ENCODE measurements at places on chromosomes 11 and 22.

DNA sequence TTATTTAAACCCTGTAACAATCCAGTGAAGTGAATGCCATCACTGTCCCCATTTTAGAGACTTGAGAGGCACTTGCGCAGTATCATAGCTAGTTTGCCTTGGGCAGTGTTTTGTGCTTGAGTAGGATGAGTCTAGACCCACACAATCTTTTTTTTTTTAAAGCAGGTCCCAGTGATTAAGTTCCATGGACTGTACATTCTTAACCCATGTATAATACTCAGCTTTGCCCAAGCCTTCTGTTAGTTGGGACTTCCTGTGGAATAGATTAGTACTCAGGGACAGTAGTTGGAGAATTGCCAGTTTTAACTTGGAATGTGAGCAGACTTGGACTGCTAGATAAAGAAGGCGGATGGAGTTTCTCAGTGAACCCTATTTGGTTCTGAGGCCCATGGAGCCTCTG is 108.6 kb upstream of the RASSF10 start:
- no peak for DNase-seq

DNA sequence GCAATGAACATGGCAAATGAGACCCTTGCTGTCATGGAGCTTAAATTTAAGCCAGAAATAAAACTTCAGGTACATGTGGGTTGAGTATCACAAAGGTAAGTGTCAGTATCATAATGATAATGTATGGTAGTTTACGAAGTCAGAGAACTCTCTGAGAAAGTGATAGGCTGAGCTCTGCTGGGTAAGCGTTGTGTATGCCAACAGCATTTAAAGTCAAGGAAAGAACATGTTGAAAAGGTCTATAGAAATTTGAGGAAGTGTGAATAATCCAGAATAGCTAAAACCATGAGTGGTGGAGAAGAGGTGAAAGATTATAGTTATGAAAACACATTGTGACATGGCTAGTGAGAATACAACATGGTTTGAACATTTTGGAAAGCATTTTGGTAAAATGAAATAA is 17.4 kb upstream of the CTSC start:
- DNase-seq = no peak

DNA sequence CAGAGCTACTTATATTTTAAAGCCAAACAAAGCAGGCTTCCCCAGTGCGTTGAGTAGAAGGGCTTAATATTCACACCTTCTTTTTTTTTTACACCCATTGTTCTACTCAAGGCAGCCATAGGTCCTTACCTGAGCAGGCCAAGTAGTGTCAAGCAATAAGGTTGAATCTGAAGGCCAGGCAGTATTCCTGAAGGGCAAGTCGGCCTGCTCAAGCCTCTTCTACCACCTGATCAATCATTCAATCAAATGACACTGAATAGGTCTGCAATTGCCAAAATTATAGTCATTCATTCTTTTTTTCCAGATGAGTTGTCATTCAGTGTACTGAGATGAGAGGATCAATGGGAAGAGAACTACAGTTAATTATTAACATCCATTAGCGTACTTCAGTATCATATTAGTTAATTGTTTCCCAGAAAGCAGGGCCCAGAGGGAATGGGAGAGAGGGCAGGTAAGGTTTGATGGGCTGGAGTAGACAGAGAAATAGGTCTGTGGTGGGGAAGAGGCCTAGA is 11.9 kb upstream of the PPP2R1B start:
- no peak for DNase-seq

GRCh38 chr11:119798656-119799055 is 69.7 kb upstream of the NECTIN1 start:
- DNase-seq = no peak

DNA sequence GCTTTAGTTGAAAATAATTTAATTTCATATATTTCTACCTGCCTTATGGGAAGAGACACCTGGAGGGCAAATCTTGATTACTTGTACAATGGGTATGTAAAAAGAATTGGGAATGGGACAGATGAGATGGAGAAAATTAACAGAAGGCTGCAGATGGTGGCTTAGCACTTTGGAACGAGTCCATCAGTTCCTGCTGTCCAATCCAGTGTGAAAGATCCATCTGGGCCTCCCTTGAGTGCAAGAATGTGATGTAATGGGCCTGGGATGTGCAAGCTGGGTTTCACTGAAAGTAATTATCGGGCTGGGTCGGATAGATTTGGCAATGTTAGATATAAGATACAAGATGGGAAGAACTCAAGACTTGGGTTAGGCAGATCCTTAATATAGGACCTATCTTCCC is 42.0 kb downstream of the CECR2 start:
- no peak for DNase-seq

DNA sequence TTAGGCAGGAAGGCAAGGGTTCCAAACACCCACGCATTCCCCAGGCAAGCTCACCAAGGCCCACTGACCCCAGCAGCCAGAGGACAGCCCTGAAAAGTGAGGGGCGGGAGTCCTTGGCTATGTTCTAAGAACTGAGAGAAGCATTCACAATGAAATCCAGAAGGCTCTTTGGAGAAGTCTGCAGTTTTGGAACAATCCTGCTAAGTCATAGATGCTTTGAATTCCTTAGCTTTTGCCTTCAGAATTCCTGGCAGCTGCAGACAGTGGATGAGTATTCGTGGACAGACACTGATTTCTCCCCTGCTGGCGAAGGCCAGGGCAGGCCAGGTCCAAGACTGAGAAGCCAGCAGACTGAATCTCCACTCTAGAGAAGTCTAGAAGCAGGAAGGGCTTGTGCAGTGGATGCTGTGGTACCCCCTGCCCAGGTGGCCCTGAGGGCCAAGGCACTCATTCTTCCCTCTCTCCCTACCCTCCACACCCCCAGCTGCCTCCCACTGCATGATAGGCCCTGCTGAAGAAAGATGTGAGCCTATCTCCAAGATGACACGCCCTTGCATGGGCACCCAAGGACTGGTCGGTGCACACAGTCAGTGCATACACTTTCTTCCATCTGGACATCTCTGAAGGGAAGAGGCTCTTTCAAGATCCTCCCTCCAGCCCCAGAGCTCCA is 133.2 kb upstream of the TEAD1 start:
- DNase-seq = no peak

- DNase-seq = no peak
Measured at GRCh38 chr11:20097319-20098221, 62.7 kb downstream of the DBX1 start.

- DNase-seq = peak; percentile 21
Measured at GRCh38 chr11:2132874-2133240, 6.3 kb downstream of the IGF2 start.

DNA sequence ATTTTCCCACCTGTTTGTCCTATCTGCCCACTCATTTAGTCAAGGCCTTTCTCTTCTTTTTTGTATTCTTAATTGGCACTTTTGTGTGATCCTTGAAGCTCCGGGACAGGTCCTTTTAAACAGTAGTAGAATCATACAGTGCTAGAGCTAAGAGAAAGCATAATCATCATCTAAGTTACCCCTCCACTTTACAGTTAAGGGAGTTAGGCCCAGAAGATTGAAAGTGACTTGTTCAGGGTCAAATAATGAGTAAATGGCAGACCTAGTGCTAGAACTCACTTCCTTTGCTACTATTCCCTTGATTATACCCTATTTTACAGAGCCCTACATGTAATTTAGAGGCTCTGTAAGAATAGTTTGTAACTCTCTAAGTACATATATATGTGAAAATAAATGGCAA is 2.5 kb downstream of the USP47 start:
- DNase-seq = no peak

DNA sequence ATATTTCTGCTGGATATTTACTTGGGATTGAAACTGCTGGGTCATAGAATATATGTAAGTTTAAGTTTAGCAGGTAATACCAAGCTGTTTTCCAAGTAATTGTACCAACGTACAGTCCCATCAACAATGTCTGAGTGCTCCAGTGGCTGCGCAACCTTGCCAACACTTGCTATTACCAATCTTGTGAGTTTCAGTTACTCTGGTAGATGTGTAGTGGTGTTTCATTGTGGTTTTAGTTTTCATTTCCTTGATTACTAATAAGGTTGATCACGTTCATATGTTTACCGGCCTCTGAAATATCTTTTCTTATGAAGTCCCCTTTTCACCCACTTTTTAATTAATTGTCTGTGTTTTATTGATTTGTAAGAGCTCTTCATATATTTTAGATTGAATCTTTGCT is 370.6 kb upstream of the CADM1 start:
- no peak for DNase-seq

DNA sequence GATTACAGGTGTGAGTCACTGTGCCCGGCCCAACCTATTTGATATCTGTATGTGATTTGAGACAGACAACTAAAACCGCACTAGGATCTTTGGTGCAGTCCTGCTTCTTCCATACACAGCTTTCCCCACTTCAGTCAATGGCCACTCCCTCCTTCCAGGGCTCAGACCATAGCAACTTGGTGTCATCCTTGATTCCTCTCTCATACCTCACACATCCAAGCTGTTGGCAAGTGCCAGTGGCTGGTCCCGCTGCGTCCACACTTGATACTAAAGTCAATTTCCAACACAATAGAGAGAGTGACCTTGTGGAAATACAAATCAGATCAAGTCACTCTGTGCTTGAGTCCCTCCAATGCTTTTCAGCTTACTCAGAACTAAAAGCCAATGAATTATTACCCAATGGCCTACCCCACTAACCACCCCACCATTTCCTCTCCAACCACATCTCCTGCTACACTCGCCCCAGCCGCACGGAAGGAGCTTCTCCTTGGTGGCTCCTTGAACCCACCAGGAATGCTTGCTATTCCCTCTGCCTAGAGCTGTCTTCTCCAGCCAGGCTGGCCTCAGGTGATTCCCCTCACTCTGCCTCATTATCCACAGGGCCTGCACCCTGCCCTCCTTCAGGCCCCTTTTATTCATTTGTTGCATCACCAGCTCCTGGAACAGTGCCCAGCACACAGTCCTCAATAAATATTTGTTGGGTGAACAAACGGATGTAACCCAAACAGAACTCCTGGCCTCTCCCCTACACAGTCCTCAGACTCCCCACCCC is 12.9 kb downstream of the ABTB2 start:
- no peak for DNase-seq

DNA sequence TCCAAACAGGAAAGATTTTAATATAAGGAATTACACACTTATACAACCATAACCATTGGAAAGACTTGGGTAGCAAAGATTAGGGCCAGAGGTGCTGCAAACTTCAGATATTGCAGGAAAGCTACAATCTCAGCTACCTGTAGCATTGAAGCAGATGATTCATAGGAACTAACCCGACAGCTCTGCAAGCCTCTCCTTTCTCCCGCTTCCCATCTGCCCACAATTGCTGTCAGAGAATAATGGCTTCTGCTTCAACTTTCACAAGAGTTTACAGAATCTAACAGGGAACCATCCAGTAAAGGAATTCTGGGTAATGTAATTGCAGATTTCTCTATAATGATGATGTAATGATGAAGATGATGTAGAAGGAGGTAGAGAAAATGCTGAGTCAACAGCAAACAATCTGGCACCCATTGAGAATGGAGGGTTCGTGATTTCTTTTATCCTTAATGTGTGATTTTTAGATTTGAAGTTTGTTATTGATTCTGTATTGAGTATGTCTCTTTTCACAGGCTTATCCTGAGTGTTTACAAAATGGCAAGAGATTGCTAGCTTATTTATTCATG is 70.8 kb upstream of the USP47 start:
- DNase-seq = no peak

GRCh38 chr22:19179497-19180048 is 1.0 kb upstream of the SLC25A1 start:
- no peak for DNase-seq

DNA sequence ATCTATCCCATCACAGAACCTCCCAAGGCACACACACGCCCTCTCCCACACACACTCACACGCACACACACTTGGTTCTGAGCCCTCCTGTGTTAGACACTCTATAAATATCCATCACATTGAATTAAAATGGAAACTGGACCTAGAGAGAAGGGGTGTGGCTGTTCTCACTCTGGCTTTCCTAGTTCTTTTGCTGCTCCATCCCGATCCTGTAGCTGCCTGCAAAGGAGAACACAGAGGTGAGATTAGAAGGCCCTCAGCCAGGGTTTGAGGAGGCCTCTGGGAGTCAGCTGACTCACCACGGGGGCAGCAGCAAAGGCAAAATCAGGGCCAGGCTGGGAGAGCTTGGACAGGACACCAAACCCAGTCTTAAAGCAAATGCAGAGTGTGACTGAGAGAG is 192.3 kb upstream of the CADM1 start:
- no peak for DNase-seq

GRCh38 chr11:71327156-71328085 is 75.0 kb upstream of the SHANK2 start:
- DNase-seq = no peak

DNA sequence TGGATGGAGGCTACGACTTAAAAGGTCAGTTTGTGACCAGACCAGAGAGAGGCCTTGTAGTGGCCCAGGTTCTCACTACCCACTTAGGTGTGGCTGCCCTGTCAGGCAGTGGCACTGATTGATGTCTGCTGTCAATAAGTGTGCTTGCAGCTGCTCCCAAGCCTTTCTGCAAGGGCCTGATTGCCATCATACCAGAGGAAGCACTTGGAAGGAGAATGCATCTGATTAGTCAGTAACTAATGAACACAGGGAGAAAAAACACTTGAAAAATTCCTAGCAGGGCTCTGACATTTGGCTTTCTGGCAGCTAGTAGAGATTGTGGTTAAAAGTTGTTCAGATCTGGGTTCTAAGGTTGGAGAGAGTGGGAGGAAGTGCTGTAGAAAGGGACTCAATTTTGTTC is 107.5 kb downstream of the NAV2 start:
- DNase-seq = no peak

DNA sequence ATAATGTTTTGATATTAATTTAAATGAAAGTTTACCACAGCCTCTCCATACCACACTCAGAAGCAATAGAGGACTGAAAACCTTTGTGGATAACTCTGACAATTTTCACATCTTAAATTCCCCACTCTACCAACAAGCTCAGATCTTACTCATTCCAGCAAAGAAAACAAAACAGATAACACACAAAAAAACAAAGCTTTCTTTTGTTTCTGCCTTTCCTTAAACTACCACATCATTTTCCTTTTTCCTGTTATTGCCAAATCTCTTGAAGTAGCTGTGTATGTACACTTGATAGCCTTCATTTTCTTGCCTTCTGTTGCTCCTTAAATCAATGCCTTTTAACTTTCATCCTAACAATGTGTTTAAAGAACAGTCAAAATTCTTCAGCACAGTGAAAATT is 484.9 kb downstream of the NTM start:
- DNase-seq = no peak

- DNase-seq = no peak
Measured at GRCh38 chr22:46546466-46547178, 9.2 kb upstream of the CELSR1 start.

GRCh38 chr11:33373636-33374035 is 116.5 kb downstream of the HIPK3 start:
- DNase-seq = no peak

- DNase-seq = no peak
Measured at GRCh38 chr11:115606498-115607220, 102.4 kb upstream of the CADM1 start.

Data from activated naive CD8-positive, alpha-beta T cell treated with anti-CD3 and anti-CD28 coated beads, Interleukin-2, amount 10 ng/mL, durations not matched to agents 7 days and 5 days (primary cell).